ENCODE measurements at places on chromosomes 13 and 19.

- DNase-seq = no peak
Measured at GRCh38 chr19:19207637-19208572, 3.9 kb upstream of the NCAN start.

- DNase-seq = no peak
Measured at GRCh38 chr19:33727331-33727998, 69.2 kb upstream of the KCTD15 start.

DNA sequence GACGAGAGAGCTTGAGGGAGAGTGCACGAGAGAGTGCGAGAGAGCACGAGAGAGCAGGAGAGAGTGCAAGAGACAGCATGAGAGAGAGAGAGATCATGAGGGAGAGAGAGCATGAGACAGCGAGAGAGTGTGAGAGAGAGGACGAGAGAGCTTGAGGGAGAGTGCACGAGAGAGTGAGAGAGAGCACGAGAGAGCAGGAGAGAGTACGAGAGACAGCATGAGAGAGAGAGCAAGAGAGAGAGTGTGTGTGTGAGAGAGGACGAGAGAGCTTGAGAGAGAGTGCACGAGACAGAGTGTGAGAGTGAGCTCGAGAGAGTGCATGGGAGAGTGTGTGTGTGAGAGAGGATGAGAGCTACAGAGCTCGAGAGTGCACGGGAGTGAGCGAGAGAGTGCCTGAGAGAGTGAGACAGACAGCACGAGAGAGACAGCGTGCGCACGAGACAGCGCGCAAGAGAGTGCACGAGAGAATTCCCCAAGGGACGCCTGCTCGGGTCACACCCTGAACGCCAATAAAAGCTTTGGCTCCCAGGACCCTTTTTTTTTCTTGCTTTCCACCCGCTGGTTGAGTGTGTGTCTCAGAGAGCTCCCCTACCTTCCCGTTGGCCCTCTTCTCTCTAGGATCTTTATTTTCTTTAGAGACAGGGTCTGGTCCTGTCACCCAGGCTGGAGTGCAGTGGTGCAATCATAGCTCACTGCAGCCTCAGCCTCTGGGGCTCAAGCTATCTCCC is 3.7 kb downstream of the CD70 start:
- no peak for DNase-seq

- DNase-seq = no peak
Measured at GRCh38 chr19:22882797-22883196, 50.7 kb downstream of the ZNF723 start.

DNA sequence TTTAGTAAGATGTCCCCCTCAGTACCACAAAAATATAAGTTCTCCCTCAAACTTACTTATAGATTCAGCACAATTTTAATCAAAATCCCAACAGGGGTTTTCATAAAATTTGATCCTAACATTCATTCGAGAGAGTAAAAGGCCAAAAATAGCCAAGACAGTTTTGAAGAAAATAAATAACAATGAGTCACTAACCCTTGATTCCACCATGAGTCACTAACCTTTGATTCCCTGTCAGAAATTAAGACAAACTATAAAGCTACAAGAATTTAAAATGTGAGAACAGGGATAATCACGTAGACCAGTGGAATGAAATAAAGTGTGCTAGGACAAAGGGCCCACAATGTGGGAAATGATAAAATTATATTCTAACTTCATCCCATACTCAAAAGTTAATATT is 320.3 kb downstream of the SUCLA2 start:
- no peak for DNase-seq

GRCh38 chr13:72113076-72113475 is 246.1 kb upstream of the DACH1 start:
- DNase-seq = no peak

- DNase-seq = no peak
Measured at GRCh38 chr19:41205995-41206394, 13.0 kb downstream of the CYP2S1 start.

GRCh38 chr13:66399873-66400272 is 830.3 kb downstream of the PCDH9 start:
- no peak for DNase-seq

GRCh38 chr13:74070065-74070464 is 64.1 kb downstream of the KLF12 start:
- DNase-seq = no peak

GRCh38 chr19:1814833-1815604 is 2.9 kb upstream of the ATP8B3 start:
- DNase-seq = no peak
